Eye (tissue), 1 donor: ENCODE measurements at places on chromosomes 13 and 19.

GRCh38 chr13:34037636-34038540 lies 219.9 kb downstream of the RFC3 start:
- no peak for DNase-seq

- DNase-seq, result peak; percentile 34
Observed at GRCh38 chr13:54945973-54946372, 1917.4 kb downstream of the OLFM4 start.

DNA sequence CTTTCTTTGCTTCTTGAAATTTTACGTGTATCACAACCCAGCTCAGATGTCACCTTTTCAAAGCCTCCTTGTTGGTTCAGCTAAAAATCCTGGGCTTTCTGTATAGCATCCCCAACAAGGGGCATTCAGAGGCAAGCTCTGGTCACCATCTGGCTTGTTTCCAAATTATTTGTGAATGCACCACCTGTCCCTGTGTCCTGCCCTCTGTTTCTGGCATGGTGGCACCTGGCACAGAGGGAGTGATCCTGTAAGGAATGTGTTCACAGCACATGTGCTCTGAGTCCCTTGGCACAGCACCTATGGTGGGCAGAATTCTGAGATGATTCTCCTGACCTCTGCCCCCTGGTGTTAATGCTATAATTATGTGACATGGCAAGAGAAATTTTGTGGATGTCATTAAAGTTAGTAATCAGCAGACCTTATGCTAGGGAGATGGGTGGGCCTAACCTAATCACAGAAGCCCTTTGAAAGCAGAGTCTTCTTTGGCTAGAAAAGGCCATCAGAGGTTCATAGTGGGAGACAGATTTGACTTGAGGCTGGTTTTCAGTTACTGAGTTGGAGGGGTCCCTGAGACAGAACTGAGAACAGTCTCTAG lies 76.3 kb downstream of the ZNF429 start:
- DNase-seq, result no peak

- DNase-seq, result no peak
Observed at GRCh38 chr13:110716247-110716515, 2.7 kb downstream of the ING1 start.

DNA sequence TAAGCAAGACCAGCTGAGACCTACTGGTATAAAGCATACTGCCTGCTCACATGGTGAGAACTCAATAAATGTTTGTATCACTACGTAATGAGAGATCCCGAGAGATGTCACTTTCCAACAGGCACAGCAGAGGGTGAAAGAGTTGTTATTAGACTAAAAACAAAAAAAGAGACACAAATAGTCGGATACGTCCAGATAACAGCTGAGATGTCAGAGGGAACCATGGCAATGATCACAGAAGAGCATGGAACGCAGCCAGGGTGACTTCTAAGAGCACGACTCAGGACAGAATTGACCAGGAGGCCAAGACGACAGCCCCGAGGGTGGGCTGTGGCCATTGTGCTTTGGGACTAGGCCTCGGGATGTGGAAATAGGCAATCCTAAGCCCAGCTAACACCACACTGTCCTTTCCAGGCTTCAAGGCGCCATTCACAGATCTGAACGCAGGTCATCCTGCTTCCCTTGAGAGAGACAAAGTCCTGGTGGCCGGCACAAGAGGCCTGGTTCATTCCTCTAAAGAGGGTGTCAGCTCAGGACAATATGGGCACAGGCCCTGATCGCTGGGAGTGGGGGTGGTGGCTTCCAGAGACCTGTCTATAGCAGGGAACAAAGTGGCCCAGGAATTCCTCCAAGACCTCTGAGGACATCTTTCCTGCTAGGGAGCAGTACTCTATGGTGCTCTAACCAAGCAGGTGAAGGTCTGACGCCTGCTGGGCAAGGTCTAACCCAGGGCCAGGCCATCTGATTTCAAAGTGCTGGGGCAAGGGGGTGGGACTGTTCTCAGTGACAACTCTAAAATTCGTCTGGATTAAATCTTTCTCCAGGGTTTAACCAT lies 3.2 kb downstream of the SH3GL1 start:
- no peak for DNase-seq
